ENCODE measurements at places on chromosomes 6 and 20. TPM values are rescaled to one million over a fixed set of nuclear protein-coding genes. Genes with fewer than 3 reads are reported as not detected.

- DNase-seq, result peak; percentile 65
Measured at GRCh38 chr6:17930321-17930993, 57.0 kb downstream of the KIF13A start.

DNA sequence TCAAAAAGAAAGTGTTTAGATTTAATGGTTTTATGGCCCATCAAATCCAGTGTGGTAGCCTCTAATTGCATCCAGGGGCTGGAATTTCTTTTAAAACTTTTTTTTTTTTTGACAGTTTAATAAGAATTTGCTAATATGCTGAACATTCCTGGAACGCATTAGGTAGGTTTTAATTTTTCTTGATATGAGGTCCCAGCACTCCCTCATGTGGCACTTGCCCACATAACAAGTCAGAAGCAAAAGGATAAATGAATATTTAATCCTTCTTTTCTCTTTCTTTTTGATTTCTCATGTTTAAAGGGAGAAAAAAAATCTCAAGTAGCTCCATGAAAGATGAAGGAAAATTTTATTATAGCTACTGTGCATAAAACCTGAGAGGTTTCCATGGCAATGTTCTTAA lies 13.5 kb downstream of the HAO1 start:
- peak; percentile 75 for DNase-seq

PLG gene
- 2.9 TPM for total RNA-seq

DNA sequence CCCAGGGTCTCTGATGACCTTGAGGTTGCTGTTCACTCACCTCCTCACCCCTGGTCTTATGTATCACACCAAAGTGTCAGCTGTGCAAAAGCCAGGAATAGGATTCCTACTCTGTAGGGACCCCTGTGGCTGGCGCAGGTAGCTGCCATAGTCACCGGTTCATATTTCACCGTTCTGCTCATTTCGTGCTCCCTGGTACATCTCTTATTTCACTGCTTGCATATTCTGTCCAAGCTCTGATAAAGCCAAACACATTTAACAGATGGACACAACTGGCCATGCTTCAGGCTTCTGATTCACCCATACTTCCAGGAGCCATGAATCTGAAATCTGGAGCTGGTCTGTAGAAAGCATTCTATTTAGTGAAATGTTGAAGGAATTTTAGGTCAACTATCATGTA lies 20.5 kb downstream of the SLC22A3 start:
- DNase-seq, result no peak

- no peak for DNase-seq
Measured at GRCh38 chr20:50460115-50460607, 50.0 kb upstream of the PTPN1 start.

ARFGEF3 gene
- 0.09 TPM for total RNA-seq

TUBB1 gene
- not detected for total RNA-seq

DNA sequence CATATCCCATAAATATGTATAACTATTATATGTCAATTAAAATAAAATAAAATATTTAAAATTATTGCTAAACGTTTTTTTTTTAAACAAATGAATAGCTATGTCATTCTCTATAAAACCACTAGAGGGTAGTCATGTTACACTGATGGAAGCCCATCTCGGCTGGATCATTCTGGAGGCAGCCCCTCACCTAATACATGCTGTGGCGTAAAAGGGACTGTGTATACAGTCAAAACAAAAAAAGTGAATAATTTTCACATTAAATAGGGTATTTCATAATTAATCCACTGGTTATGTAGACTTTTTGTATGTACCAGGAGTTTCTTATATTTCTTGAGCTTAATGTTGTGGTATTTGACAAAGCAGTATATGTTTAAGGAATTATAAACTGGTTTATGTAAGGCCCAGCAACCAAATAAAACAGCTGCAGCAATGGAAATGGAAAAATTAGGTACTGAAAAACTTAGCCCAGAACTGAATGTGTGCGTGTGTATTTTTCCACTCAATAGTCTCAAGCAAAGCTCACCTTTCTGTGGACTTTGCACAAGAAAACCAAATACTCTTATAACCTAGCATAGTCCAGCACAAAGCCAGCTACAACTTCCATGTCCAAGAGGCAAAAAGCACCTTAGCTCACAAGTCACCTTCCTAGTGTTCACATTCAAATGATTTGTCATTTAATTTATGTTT lies 81.7 kb downstream of the COL9A1 start:
- peak; percentile 39 for DNase-seq

DNA sequence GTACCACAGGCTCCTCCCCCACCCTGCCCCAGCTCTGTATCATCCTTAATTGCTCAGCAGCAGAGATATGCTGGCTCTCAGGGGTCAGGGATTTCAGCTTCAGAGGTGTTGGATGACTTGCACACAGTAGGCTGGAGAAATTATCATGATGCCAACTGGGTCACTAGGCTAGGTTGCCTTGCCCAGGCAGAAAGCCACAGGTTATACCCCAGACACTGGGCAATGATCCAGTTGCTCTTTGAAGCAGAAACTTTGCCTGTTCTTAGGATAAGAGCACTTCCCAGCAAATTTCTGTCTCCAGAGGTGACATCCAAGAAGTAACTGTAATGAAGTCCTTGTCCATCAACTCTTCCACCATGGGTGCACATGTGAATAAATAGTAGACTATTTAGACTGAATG lies 38.3 kb upstream of the SCML4 start:
- DNase-seq, result no peak

PPP1R10 gene
- 39.1 TPM for total RNA-seq

PRDM13 gene
- total RNA-seq, result not detected

GRCh38 chr6:35026434-35027222 lies 114.5 kb downstream of the TCP11 start:
- DNase-seq, result peak; percentile 46

FRS3 gene
- total RNA-seq, result 2.7 TPM

- DNase-seq, result peak; percentile 65
Measured at GRCh38 chr6:125781314-125781868, 9.4 kb upstream of the NCOA7 start.

DNA sequence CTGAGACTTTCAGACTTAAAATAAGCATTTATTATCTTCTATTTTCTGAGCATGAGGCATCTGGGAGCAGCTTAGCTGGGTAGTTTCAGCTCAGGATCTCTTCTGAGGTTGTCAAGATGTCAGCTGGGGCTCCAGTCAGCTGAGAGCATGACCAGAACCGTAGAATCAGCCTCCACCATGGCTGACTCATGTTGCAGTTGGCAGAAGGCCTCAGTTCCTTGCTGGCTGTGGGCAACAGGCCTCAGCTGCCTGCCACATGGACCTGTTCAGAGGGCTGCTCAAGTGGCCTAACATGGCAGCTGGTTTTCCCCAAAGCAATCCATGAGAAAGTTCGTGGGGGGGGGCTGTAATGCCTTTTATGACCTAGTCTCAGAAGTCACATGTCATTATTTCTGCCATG lies 142.3 kb downstream of the LY86 start:
- peak; percentile 94 for DNase-seq

HCK gene
- not detected for total RNA-seq

SLC17A5 gene
- total RNA-seq, result 13.8 TPM

BPI gene
- total RNA-seq, result 1.4 TPM

GRCh38 chr6:8159966-8160365 lies 57.6 kb upstream of the EEF1E1 start:
- DNase-seq, result no peak

MDN1 gene
- 27.8 TPM for total RNA-seq

- DNase-seq, result no peak
Measured at GRCh38 chr6:51339728-51340127, 521.1 kb downstream of the TFAP2B start.

GRCh38 chr6:166351715-166352285 lies 9.5 kb upstream of the SFT2D1 start:
- no peak for DNase-seq

TAAR8 gene
- total RNA-seq, result not detected

- peak; percentile 56 for DNase-seq
Measured at GRCh38 chr20:44019638-44020335, 105.1 kb downstream of the TOX2 start.

SLC22A16 gene
- total RNA-seq, result not detected

CRISP2 gene
- total RNA-seq, result not detected

GRCh38 chr20:42276718-42277602 lies 658.8 kb upstream of the CHD6 start:
- no peak for DNase-seq

GRCh38 chr6:42162384-42162783 lies 10.8 kb upstream of the GUCA1A start:
- no peak for DNase-seq

- no peak for DNase-seq
Measured at GRCh38 chr6:88443554-88443953, 277.4 kb upstream of the CNR1 start.

DNA sequence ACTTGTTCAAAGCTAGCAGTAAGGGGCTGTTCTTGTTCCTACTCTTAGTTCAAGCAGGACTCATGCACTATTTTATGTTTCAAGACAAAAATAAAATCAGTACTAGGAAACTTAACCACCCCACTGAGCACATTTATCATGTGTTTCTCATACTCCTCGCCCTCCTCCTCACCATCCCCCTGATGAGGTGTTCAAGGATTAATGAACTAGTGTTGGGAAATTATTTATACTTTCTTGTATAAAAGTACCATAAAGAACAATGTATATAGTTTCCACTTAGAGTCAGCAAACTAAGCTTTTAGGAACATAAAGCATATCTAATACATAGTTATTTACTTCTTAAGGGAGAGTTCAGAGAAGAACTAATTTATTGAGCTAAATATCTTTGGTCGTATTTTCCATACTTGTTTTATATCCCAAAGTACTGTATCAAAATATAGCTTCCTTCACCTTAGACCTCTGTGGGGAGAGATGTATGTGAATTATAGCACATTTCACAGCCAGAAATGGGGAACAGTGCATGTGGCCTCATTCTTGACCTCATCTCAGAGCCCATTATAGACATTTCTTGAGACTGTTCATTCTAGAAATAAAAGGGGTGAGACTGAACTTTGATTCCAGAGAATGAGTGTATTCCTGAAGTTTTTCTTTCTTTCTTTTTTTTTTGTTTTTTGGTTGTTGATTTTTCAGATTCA lies 326.5 kb upstream of the MAP3K7 start:
- DNase-seq, result no peak

DNA sequence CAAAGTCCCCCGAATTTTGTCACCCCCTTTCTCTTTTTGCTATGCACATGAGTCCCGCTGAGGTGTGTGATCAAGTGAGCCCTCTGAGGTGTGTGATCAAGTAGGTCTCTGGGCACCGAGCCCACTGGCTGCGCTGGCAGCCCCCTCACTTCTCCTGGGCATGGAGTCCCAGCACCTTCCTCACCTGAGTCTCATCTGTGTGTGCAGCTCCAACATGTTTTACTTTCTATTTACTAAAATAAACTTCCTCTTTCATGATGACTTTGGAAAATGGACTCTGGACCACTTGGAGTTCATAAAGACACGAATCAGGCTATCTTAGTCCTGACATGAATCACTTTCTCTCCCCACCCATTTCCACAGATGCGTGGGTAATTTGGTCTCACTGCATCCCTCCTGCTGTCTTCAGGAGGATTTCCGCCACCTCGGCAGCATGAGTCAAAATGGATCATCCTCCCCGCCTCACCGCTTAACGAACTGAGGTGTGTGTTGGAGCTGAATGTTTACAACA lies 39.8 kb downstream of the PRDM1 start:
- DNase-seq, result no peak

GRCh38 chr20:10604865-10605440 lies 68.8 kb downstream of the JAG1 start:
- DNase-seq, result no peak

DNA sequence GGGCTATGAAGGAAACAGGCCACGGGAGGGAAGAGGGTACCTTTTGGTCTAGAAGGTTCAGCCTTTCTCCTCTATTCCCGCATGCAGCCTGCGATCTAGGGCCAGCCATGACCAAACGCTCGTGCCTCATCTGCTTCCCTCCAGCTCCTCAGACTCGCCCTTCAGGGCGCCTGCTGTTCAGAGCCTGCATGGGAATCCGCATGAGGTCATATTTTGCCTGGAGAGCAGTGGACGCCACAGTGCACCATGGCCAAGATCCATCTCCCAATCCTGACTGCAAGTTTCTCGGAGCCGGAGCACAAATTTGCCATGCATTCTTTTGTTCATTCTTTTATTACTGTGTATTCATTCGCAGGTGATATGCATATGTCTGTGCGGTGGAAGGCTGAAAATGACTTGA lies 608.1 kb downstream of the QKI start:
- DNase-seq, result no peak

DNA sequence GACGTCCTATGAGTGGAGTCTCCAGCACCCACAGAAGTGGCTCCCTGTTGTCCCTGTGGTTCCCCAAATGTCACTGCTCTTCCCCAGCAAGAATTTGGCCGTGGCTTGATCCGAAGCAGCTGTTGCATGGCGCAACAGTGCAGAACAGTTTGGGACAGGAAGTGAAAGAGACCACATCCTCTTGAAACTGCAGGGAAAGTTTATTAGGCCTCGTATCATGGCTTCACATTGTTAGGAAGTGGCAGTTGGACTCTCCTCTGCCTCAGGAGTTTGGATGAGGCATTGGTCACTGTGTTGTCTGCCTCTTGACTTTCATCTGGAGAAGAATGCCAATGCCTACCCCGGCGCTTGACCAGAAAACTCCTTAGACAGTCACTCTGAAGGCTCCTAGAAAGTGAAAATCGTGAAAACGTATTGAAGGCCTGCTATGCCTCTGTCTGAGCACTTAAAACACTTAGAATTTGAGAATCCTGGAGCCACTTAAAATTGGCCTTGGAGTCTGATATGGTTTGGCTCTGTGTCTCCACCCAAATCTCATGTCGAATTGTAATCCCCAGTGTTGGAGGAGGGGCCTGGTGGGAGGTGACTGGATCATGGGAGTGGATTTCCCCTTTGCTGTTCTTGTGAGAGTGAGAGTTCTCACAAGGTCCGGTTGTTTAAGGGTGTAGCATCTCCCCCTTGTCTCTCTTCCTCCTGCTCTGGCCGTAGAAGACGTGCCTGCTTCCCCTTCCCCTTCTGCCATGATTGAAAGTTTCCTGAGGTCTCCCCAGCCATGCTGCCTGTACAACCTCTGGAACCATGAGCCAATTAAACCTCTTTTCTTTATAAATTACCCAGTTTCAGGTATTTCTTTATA lies 334.9 kb upstream of the JARID2 start:
- DNase-seq, result no peak

THEMIS gene
- total RNA-seq, result under 0.01 TPM

DNA sequence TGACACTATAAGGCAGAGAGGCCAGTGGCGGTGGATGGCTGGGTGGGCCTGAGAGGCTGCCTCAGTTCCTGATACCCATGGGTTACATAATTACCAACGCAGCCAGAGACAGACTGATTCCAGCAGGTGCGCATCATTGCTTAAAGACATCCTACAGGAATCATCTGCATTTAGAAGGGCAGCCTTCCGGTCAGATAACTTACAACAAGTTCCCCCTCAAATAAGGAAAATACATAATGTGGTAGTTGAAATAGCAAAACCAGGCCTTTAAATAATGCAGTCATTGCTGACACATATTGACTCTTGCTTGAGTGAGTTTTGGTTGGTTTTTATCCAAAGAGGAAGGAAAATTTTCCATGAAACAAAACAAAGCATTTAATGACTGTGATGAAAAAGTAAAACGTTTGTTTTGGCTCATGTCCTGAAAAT lies 81.9 kb downstream of the SIM1 start:
- peak; percentile 6 for DNase-seq

TINAG gene
- not detected for total RNA-seq

TMEM217 gene
- 0.09 TPM for total RNA-seq

DNA sequence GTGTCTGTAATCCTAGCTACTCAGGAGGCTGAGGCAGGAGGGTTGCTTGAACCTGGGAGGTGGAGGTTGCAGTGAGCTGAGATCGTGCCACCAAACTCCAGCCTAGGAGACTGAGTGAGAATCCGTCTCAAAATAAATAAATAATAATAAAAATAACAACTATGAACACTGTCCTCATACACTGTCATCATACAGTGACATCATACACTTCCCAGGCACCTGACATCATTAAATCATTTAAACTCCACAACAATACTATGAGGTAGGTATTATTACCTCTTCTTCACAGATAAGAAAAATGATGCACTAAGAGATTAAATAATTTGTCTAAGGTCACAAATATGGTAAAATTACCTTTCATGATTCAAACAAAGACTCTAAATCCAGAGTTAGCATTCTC lies 200.9 kb upstream of the RUNX2 start:
- DNase-seq, result no peak
